ENCODE measurements at places on chromosomes 2 and 18. TPM values are rescaled to one million over a fixed set of nuclear protein-coding genes. Genes with fewer than 3 reads are reported as not detected.

The MC2R gene
- total RNA-seq = not detected

The CAPN10 gene
- 20.8 TPM for total RNA-seq

The FKBP1B gene
- 6.8 TPM for total RNA-seq

The TUBA3E gene
- not detected for total RNA-seq

The TMEM198 gene
- 1.3 TPM for total RNA-seq

The ABCA12 gene
- total RNA-seq = 0.07 TPM

The LYG2 gene
- total RNA-seq = not detected

The EN1 gene
- 0.91 TPM for total RNA-seq

The CEP192 gene
- 26.2 TPM for total RNA-seq

The KLF11 gene
- total RNA-seq = 5.3 TPM

The ARHGEF4 gene
- total RNA-seq = 4.7 TPM

The DSG1 gene
- not detected for total RNA-seq

The ASXL3 gene
- total RNA-seq = under 0.01 TPM

The DNAJC5G gene
- total RNA-seq = not detected

The RAB12 gene
- 54.7 TPM for total RNA-seq

The GALNT14 gene
- total RNA-seq = 5.3 TPM

The STPG4 gene
- total RNA-seq = 0.20 TPM

The CRYBA2 gene
- not detected for total RNA-seq

The IL1R2 gene
- total RNA-seq = 0.13 TPM

The RPRM gene
- not detected for total RNA-seq

The CELF4 gene
- not detected for total RNA-seq

The PROC gene
- 0.26 TPM for total RNA-seq

The PIEZO2 gene
- 5.3 TPM for total RNA-seq

The BMP10 gene
- total RNA-seq = not detected

The RFX8 gene
- total RNA-seq = 6.4 TPM

The CBLN2 gene
- 0.07 TPM for total RNA-seq

The MC4R gene
- total RNA-seq = not detected

The PRKAG3 gene
- 0.52 TPM for total RNA-seq

The EIF2AK3 gene
- 32.5 TPM for total RNA-seq

The C2orf76 gene
- total RNA-seq = 7.0 TPM

The SAG gene
- not detected for total RNA-seq

The UPP2 gene
- total RNA-seq = not detected

The SP5 gene
- not detected for total RNA-seq

The MATN3 gene
- total RNA-seq = 3.4 TPM

The AKAIN1 gene
- total RNA-seq = not detected

The COL4A4 gene
- 7.7 TPM for total RNA-seq

The POTEC gene
- under 0.01 TPM for total RNA-seq

The TMEM182 gene
- total RNA-seq = 3.7 TPM

The SERPINB13 gene
- total RNA-seq = not detected

The TSPYL6 gene
- total RNA-seq = not detected

The FAM237A gene
- not detected for total RNA-seq

The HRH4 gene
- 0.07 TPM for total RNA-seq

The EIF5B gene
- 40.9 TPM for total RNA-seq

The TNFRSF11A gene
- 3.8 TPM for total RNA-seq

The HAAO gene
- total RNA-seq = 0.85 TPM

The SLC9A4 gene
- 0.03 TPM for total RNA-seq

The CCDC93 gene
- total RNA-seq = 31.1 TPM

The AMMECR1L gene
- total RNA-seq = 19.4 TPM

The IL1RL1 gene
- total RNA-seq = 40.2 TPM

The LYG1 gene
- total RNA-seq = 0.59 TPM

The EDAR gene
- total RNA-seq = not detected

The C2orf15 gene
- total RNA-seq = not detected

The RTP5 gene
- not detected for total RNA-seq
